ENCODE measurements at places on chromosomes 7 and 10.
A peak's percentile ranks its signal among the peaks of the same experiment; 100 is the strongest.

- no peak for DNase-seq
Measured at GRCh38 chr10:73858013-73858708, 16.2 kb downstream of the CAMK2G start.

DNA sequence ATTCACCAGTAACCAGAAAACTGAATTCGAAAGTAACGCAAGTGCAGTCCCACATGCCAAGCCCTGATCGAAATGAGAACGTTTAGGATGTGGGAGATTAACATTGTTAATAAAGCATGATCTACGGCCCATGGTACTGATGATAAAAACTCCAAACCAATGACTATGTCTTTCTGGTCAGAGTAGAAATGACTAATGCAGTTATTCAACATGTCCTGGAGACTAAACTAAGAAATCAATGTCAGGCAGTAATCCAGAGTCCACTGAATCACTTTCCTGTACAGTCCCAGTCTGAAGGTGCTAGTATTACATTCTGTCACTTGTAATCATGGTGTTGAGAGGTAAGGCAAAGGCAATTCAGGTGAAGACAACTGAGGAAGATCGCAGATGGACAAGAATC lies 14.4 kb downstream of the NPSR1 start:
- DNase-seq: no peak

DNA sequence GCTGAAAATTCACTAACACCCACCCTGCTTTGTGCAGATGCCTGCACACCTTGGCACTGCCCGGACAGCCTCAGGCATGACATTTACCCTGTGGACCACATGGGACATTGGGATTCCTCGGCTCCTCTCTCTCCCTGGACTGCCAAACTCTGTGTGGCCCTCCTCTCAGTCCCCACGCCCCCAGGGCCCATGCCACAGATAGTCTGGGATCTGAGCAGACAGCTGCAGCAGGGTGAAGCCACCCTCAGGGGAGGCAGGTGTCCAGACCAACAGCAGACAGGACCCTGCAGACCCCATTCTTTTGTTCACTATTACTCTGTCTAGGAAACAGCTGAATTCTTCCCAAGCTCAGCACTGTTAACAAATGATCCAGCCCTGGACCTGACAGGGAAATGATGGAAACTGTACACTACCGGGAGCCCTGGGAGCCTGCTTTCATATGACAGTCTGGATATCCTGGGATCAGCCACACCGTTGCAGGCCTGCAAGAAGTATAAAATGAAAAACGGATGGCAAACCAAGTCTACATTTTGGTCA lies 83.4 kb downstream of the VOPP1 start:
- DNase-seq: no peak

DNA sequence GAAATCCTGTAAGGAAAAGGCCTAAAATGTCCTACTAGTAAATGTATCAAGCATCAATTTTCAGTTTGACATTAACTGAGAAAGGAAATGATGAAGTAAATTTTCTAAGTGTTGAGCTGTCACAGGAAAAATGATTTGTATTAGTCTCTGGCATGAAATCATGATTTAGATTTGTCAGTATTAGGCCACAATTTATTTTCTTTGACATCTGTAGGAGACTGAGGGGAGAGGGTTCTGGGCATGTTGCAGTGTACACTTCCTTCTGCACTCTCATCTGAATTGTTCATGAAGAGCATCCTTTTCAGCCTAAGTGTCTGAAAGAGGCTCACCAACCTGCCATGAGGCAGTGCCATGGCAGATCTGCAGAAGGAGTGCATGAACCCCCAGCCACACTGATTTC lies 15.9 kb downstream of the ADRB1 start:
- DNase-seq: no peak

DNA sequence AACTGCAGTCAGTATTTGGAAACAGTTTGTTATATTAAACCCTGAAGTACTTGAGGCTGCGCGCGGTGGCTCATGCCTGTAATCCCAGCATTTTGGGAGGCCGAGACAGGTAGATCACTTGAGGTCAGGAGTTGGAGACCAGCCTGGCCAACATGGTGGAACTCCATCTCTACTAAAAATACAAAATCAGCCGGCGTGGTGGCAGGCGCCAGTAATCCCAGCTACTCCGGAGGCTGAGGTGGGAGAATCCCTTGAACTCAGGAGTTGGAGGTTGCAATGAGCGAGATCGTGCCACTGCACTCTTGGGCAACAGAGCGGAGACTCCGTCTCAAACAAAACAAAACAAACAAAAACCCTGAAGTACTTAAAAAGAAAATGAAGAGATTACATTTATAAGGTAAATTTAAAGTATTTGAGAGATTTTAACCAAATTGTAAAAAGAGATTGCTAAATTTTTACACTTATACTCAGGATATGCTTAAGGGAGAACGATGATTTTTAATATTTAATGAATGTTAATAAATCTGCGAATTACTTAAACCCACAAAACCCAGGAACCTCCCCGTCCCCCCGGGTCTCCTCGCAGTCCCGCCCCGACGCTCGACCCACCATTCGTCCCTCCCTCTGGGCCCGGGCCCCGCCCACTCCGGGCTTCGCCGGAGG lies 425 bp upstream of the MTG1 start:
- DNase-seq: peak; percentile 20

DNA sequence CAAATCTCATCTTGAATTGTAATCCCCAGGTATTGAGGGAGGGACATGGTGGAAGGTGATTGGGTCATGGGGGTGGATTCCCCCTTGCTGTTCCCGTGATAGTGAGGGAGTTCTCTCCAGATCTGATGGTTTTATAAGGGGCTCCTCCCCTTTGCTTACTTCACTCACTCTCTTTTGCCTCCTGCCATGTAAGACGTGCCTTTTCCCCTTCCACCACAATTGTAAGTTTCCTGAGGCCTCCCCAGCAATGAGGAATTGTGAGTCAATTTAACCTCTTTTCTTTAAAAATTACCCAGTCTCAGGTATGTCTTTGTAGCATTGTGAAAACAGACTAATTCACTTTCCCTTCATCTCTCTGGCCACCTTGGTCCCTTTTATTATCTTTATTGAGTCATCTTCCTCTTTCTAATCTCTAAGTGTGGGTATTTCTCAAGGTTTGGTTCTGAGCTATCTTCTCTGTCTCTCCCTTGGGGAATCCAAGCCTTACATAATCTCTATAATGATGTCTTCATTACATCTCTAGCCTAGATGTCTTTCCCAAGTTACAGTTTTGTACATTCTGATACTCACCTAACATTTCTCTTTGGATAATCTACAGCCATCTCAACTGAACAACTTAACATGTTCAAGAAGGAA lies 99.1 kb upstream of the JCAD start:
- DNase-seq: no peak

DNA sequence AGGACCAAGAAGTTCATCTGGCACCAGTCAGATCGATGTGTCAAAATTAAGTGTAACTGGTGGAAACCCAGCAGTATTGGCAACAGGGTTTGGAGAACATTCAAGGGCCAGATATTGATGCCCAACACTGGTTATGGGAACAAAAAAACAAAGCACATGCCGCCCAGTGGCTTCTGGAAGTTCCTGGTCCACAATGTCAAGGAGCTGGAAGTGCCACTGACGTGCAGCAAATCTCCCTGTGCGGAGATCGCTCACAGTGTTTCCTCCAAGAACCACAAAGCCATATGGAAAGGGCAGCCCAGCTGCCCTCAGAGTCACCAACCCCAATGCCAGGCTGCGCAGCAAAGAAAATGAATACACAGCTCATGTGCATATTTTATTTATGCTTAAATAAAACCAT lies 10.1 kb upstream of the C7orf33 start:
- no peak for DNase-seq

DNA sequence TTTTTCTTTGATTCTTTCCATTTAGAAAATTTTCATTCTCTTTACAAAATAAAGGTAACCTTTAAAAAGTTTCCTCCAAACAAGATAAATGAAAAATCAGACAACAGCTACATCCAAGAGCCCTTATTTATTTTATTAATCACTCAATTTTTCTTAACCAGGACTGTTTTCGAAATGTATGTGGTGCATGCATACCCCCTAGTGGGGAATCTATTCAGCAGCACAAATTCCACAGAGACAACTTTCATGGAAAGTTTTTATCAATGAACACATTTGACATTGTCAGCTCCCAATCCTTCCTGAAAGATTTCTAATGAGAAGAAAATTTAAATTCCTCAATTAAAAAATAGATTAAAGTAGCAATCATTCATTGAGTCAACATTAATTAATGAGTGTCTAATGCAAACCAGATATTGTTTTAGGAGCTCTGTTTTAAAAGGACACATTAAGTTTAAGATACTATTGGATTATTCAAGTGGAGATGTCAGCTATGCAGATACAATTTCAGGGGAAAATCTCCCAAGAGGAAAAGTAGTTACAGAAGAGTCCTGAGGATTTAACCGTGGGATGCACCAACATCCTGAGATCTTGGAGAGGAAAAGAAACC lies 5.2 kb upstream of the HTR7 start:
- peak; percentile 21 for DNase-seq

DNA sequence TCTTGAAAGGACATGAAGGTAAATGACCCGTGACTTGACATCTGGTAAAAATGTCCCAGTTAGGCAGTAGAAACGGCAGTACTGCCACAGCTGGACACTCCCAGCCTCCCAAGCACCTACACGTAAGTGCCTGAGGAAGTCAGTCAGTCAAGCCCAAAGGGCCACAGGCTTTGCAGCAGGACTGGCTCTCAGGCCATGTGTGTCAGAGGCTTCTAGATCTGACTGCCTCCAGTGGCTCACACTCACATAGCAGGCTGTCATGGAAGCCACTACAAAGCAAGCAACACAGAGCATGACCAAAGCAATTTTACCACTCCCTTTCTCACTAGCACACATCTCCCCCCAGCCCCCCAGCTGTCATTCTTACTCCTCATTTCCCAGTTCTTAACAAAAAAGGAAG lies 17.8 kb upstream of the CCNJ start:
- no peak for DNase-seq

GRCh38 chr10:104144931-104145330 lies 23.0 kb downstream of the SFR1 start:
- no peak for DNase-seq

GRCh38 chr10:84311576-84311975 lies 16.8 kb upstream of the CCSER2 start:
- no peak for DNase-seq

DNA sequence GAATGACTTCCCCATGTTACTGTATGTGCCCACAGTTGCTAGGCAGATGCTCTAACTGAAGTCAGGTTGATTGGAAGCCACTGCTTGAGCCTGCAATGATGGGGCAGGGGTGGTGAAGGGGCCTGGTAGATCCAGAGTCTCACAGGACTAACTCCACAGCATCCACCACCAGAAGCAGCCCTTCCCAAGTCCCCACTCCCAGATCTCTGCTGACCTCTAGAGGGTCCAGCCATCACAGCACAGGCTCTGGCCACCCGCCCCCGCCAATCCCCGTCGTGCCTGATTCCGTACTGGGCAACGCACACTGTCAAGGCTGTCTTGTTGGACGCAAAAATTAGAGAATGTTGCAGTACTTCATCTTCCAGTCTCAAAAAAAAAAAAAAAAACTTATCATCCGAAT lies 136.8 kb upstream of the PDE1C start:
- peak; percentile 5 for DNase-seq

DNA sequence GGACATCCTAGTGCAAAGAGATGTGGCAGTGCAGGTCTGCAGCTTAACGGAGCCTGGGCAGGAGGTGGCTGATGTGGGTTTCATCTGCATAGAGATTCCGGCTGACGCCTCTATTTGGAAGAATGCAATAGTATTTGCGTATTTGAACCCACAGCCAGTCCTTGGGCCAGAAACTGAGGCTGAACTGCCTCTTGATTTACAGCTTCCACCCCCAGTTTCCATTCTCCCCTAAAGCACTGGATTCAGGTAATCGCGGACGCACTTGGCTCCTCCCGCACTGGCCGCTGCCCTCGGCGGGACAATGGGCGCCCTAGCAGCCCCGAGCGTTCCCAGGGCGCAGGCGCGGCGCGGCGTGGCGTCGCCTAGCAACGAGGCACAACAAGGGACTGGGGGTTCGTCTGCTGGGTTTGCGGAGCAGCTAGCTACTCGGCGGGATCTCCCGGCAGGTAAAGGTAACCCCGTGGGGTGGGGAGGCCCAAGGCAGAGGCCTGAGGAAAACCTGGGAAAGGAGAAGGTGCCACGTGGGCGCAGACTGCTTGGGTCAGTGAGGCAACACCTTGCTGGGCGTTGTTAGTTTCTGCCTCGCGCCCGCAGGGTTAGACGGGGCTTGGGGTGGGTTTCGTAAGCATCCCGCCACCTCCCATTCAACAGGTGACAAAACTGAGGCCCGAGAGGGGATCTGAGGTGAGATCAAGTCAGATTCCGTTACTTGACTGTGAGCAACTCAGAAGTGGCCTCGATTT lies at the start of gene ARMC3:
ARMC3 (plus strand) TSS at position 393 of the 743 bp plus-strand sequence. CDS start 3,944 bp downstream, outside the sequence.
- peak; percentile 87 for DNase-seq

- DNase-seq: no peak
Measured at GRCh38 chr7:44258865-44259546, 58.2 kb downstream of the YKT6 start.

DNA sequence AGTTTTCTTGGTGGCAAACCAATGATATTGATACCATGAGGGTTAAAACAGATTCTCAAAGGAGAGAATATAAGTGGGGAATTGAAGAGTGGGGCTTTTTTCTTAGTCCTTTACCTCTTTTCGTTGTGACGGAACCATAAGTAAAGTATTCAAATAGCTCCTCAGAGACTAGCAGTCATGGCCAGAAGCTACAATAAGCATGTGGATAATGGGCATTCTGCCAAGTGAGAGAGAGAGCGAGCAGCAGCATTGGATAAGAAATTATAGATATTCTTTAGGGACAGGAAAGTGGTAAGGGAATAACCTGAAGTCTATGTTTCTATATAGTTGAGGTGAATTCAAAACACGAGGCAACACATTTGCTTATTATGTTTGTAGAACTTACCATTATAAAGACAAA lies 235.1 kb downstream of the SEMA3E start:
- DNase-seq: peak; percentile 7

DNA sequence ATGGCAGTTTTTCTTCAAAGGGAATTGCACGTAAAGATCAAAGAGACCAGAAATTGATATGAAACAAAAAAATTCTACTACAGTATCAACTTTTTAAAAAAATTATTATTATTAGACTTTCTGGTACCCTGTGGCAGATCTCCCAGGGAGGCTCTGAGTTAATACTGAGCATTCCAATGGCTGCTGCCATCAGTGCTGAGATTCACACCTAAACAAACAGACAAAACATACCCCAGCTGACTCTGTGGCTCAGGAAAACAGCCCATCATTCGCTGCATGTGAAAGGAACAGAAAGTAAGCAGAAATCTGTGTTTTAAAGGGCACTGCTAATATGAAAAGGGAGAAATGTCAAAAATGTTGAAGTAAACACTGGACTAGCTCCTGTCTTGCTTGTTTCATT lies 118.4 kb downstream of the GRM3 start:
- DNase-seq: no peak

Data from renal pelvis (tissue), 12 donors.